ENCODE measurements at places on chromosomes 7 and 10.
A peak's percentile ranks its signal among the peaks of the same experiment; 100 is the strongest.

DNA sequence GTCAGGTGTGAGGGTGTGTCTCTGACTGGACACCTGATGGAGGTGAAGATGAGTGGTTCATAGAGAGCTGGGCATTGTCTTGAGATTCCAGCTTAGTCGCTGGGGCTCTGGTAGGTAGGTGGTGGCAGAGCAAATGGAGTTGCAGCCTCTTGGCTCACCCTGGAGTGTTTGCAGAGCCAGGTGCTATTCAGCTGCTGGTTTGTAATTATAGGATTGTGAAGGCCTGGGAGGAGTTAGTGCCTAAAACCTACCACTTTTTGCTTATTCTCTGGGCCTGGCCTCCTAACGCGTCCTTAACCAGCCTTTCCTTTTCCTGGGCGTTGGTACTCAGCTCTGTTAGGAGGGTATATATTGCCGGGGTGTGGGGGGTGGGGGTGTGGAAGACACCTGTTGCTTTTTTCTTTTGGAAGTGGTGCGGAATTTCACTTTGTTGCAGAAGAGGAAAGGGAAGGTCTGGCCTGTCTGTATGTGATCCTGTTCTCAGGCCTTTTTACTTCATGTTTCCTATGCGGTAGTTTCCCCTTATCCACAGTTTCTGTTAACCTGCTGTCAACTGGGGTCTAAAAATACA lies 3.2 kb downstream of the PPRC1 start:
- DNase-seq: no peak

DNA sequence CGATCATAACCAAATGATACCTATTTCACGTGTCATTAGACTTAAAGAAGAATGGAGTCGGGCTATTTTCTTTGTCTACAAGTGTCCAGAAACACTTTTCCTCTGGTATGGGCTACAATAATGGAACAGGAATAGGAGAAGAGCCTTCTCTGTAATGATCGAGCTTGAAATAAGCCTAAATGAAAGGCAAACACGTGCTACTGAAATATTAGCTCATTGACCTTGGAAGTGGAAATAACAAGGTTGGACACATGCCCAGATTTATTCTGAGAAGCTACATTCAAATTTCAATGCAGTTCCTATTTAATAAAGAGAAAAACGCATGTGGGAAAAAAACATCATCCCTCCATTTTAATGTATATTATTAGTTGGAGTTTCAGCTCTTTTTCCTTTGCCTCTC lies 254.7 kb upstream of the PTER start:
- DNase-seq: no peak

GRCh38 chr7:90455163-90456030 lies 14.0 kb upstream of the PTTG1IP2 start:
- DNase-seq: no peak

- DNase-seq: no peak
These were observed 136.8 kb upstream of the PDE1C start for GRCh38 chr7:32206987-32207386.

DNA sequence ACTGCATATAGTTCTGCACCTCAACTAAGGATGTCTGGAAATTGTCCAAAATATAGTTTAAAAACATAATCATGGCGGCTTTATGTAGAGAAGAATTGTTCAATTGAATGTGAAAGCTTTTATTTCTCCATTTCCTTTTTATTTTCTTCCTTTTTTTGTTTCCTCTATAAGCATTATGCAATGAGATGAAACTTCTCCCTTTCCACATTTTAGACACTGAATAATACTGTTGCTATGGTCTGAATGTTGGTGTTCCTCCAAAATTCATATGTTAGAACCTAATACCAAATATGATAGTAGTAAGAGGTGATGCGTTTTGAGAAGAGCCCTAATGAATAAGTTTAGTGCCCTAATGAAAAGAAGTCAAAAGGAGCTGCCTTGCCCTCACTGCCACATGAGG lies 175.0 kb downstream of the RNLS start:
- no peak for DNase-seq

DNA sequence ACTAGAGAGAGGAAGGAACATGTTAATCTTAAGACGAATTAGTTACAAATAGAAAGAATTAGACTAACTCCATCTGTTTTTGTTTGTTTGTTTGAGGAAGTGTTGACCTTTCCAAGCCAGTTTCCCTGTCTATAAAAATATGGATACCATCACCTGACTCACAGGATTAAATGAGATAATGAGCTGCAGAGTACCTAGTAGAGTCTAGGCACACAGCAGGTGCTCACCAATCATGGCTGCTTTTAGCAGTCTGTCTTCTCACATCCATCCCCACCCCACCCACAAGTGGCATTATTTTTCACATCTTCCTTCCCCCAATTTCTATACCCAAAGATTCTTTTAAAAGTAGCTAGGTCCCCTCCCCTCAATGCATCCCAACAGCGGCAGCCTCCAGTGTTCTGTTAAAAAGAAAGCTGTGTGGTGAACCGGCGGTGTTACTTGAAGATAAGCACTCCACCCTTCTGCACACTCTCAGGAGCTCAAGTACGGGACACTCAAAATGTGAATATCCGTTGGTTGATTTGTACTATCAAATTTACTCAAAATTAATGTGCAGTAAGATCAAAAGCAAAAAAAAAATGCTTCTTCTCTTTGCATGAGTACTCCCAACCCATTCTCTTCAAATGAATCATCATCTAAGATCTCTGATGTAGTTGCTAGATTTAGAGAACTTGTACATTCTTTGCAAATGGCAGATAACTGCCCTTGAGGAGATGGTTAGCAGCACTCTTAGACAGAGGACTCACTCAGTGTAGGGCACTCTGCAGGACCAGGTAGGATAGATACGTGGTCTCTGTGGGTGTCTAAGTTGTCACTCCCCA lies 145.4 kb upstream of the ASAH2 start:
- DNase-seq: no peak

DNA sequence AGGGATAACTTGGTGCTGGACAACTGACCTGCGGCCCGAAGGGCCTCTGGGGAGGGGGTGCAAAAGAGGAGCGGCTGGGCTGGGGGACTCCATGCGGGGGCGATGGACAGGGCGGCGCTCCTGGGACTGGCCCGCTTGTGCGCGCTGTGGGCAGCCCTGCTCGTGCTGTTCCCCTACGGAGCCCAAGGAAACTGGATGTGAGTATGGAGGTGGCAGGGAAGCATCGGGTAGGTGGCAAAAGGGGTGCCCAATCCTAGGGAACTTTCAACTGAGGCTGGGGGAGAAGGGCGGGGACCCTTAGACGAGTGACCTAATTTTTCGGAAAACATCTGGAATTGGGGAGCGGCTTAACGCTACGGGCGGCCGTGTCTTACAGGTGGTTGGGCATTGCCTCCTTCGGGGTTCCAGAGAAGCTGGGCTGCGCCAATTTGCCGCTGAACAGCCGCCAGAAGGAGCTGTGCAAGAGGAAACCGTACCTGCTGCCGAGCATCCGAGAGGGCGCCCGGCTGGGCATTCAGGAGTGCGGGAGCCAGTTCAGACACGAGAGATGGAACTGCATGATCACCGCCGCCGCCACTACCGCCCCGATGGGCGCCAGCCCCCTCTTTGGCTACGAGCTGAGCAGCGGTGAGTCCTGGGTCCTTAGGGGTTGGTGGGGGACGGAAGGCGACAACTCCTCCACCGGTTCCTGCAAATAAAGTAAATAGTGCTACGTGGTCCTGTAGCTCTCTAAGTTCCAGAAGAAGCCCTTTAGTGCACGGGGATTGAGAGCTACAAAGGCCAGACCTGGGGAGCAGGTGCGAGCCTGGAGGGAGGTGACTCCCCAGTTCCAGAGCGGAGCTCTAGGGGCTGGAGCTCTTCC lies 622 bp downstream of the WNT16 start:
- DNase-seq: no peak

GRCh38 chr7:21504021-21504420 lies 38.8 kb upstream of the DNAH11 start:
- DNase-seq: no peak

GRCh38 chr7:149879271-149879743 lies 5.5 kb downstream of the ATP6V0E2 start:
- no peak for DNase-seq

- no peak for DNase-seq
These were observed 76.2 kb upstream of the PPP2R2D start for GRCh38 chr10:131824371-131825149.

DNA sequence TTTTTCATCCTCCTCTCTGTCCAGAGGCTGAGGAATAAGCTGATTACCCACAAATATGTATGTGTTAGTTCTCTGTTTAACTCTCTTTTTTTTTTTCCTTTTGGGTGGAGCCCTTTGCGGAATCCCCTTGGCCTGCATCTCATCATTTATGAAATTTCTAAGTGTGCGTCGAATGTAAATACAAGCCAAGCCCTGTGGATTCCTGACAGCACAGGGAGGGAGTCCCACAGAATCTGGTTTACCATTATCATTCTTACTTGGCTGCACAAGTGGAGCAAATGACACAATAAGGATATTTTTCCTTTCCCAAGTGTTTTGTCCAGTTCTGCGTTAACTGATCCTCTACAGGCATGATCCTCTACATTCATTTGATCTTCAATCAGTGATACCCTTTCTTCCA lies 11.4 kb downstream of the STK31 start:
- DNase-seq: no peak

DNA sequence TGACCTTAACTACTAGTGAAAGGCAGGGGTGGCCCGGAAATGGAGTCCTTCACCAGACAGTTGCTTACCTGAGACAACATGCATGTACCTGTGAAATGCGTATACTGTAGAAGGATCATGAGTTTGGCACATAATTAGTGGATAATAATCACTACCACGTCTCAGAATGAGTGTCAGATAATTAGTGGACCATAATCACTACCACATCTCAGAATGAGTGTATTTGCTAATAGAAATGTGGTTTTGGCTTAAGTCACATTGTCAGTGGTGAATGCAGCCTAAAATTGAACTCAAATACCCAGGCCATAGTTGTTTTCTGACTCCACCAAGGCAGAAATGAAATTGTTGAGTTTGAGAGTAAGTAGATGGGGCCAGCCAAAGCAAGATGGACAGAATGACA lies 468.3 kb upstream of the GALNT17 start:
- no peak for DNase-seq

- no peak for DNase-seq
These were observed 315.5 kb upstream of the CELF2 start for GRCh38 chr10:10702211-10702610.

DNA sequence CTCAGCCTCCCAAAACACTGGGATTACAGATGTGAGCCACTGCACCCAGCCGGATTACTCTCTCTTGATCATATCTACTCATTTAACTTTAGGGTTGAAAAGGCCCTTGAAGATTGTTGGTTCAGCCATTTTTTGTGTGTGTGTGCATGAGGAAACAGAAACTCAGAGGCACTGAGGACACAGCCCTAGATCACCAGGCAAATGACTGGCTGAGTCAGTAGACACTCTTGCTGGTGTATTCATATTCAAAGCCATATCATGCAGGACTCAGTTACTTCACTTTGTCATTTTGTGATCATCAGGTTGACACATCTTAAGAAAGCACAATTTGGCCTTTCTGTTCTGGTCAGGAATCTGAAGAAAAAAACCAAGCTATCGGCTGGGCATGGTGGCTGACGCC lies 253.4 kb downstream of the TRIL start:
- DNase-seq: no peak

- DNase-seq: no peak
These were observed 193.2 kb upstream of the KLF6 start for GRCh38 chr10:3978174-3978573.

- DNase-seq: no peak
These were observed 961.4 kb upstream of the ZNF722 start for GRCh38 chr7:63037242-63037641.

DNA sequence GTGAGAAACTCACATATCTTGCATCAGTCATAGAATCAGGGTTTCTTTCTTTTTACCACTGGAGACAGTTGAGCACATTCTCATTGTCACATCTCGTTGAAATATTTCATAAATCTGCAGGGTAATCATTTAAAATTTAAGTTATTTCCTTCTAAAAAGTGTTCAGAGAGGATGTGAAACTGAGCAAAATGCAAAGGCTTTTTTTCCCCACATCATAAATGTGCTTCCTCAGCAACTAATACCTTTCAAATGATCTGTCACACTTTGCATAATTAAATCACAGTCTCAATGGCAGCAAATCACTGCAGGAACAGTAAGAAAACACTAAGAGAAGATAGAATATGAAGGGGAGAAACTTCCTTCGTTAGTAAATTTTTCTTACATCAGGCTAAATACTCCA lies 187.5 kb downstream of the EVX1 start:
- DNase-seq: no peak

GRCh38 chr10:95290461-95291364 lies at the start of gene PDLIM1:
PDLIM1 (minus strand) TSS chr10:95291003; CDS start chr10:95290915, 88 bp downstream.
- peak; percentile 35 for DNase-seq

GRCh38 chr10:56028298-56029132 lies 332.5 kb downstream of the ZWINT start:
- DNase-seq: no peak

- DNase-seq: no peak
These were observed 16.3 kb upstream of the SH2B2 start for GRCh38 chr7:102270178-102270887.

- DNase-seq: no peak
These were observed 58.2 kb downstream of the TMEM270 start for GRCh38 chr7:73918926-73919693.

DNA sequence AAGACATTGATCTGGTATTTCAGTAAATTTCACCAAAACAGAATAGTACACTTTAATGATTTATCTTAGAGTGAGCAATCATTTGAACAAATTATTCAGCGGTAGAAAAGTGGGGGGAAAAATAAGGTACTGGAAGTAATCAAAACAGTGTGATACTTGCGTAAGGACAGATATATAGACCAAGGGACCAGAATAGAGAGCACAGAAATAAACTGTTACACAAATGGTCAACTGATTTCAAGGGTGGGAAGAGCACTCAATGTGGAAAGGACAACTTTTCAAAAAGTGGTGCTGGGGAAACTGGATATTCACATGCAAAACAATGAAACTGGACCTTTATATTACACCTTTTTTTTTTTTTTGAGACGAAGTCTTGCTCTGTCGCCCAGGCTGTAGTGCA lies 119.9 kb downstream of the NRBF2 start:
- DNase-seq: no peak

- no peak for DNase-seq
These were observed 182.5 kb downstream of the SKAP2 start for GRCh38 chr7:26681819-26682418.

DNA sequence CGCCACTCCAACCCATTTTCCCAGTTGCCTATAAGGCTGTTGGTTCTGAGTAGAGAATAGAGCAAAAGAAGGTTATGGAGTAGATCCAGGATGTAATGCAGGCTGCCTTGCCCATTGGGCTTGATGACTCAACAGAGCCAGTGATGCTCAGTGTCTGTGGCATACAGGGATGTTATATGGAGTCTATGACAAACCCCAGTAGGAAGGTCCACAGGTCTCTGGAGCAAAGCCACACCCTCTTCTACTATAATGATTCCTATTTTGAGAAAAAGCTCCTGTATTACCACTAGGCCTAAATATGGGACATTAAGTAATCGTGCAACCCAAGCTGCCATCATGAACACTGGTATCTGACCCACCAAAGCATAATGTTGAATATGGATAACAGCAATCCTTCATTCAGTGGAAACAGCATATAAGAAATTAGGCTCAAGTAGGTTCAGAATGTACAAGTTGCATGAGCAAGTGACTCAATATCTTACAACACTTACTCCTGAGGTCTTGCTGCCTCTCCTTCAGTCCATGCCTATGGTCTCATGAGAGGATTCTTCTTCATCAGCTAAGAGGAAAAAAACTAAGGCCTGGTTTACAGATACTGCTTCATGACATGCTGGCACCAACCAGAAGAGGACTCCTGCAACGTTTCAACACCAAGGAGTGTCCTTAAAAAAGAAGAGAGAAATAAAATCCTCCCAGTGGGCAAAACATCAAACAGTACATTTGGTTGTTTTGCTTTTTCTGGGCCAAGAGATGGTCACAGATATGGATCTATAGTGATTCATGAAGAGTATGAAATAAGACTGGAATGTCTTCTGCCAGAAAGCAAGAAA lies 14.8 kb upstream of the FHIP2A start:
- DNase-seq: no peak

Measured in CD4-positive, alpha-beta T cell (primary cell).